HCT116 (cell line): ENCODE measurements at places on chromosomes 11 and 22. TPM values are rescaled to one million over a fixed set of nuclear protein-coding genes. Genes with fewer than 3 reads are reported as not detected.

KCNJ1 gene
- 0.15 TPM for total RNA-seq

PARVG gene
- 0.57 TPM for total RNA-seq

FADS3 gene
- total RNA-seq: 65.8 TPM

DNAJB7 gene
- total RNA-seq: not detected

KRTAP5-10 gene
- 0.20 TPM for total RNA-seq

SCGB2A2 gene
- total RNA-seq: not detected

FAM118B gene
- 12.8 TPM for total RNA-seq

C1QTNF5 gene
- total RNA-seq: not detected

TSSK2 gene
- not detected for total RNA-seq

OLFML1 gene
- not detected for total RNA-seq

HSPB2 gene
- total RNA-seq: not detected

OR51B4 gene
- 43.7 TPM for total RNA-seq

CCDC15 gene
- 2.4 TPM for total RNA-seq

CTSF gene
- 0.34 TPM for total RNA-seq

GGT5 gene
- 0.57 TPM for total RNA-seq

CDC42EP1 gene
- total RNA-seq: 160 TPM

MUC15 gene
- not detected for total RNA-seq

DEUP1 gene
- total RNA-seq: not detected

SLC17A6 gene
- total RNA-seq: not detected

PNPLA5 gene
- 2.9 TPM for total RNA-seq

C11orf86 gene
- 0.25 TPM for total RNA-seq

GGTLC3 gene
- total RNA-seq: not detected

OR56A5 gene
- total RNA-seq: not detected

PRODH gene
- 3.2 TPM for total RNA-seq

MPZL3 gene
- 8.7 TPM for total RNA-seq

SMC1B gene
- not detected for total RNA-seq

KRTAP5-1 gene
- total RNA-seq: not detected

FBXO3 gene
- total RNA-seq: 27.2 TPM

SCUBE2 gene
- total RNA-seq: 1.3 TPM

OR2AT4 gene
- not detected for total RNA-seq

DDI1 gene
- total RNA-seq: not detected

NLRP14 gene
- total RNA-seq: 0.49 TPM

CCDC117 gene
- total RNA-seq: 22.1 TPM

CABP2 gene
- not detected for total RNA-seq

OR5A1 gene
- not detected for total RNA-seq

OR52I2 gene
- total RNA-seq: not detected

NRIP3 gene
- total RNA-seq: 0.15 TPM

OR8D1 gene
- not detected for total RNA-seq
